Fibroblast of skin of left quadriceps (primary cell): ENCODE measurements at places on chromosomes 7 and 10.

DNA sequence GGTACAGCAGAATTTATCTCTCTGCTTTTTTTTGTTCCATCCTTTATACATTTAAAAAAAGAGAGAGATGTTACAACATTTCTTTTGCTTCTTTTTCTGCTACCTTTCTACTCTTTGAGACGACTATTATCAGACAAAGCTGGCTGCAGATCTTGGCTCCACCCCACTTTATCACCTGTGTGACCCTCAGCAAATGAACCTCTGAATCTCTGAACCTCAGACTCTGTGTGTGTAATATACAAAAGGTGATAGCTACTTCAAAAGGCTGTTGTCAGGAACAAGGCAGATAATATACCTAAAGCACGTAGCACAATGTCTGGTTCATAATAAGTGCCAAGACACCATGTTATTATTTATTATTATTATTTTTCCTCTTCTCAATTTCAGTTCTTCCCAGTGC lies 32.6 kb upstream of the UBE2D1 start:
- no peak for DNase-seq

GRCh38 chr7:41874201-41874785 lies 171.4 kb upstream of the INHBA start:
- no peak for DNase-seq

DNA sequence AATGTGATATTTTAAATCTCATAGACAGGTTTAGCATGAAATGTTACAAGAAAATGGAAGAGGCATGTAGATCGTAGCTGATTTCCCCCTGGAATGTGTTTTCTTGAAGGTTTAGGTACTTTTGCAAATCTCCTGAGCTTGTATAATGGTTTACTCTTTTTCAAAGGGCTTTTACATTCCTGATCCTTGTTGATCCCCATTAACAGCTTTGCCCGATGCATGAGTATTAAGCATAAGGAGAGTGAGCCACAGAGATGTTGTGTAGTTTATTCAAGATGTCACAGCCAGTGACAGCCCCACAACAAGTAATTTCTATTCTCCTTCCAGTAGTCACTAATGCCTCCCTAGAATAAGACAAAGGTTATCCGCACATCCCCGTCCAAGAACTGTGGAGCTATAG lies 103.7 kb downstream of the SKIDA1 start:
- DNase-seq = no peak

- peak; percentile 74 for DNase-seq
Observed at GRCh38 chr10:4947635-4948596, 15.3 kb upstream of the AKR1C1 start.

DNA sequence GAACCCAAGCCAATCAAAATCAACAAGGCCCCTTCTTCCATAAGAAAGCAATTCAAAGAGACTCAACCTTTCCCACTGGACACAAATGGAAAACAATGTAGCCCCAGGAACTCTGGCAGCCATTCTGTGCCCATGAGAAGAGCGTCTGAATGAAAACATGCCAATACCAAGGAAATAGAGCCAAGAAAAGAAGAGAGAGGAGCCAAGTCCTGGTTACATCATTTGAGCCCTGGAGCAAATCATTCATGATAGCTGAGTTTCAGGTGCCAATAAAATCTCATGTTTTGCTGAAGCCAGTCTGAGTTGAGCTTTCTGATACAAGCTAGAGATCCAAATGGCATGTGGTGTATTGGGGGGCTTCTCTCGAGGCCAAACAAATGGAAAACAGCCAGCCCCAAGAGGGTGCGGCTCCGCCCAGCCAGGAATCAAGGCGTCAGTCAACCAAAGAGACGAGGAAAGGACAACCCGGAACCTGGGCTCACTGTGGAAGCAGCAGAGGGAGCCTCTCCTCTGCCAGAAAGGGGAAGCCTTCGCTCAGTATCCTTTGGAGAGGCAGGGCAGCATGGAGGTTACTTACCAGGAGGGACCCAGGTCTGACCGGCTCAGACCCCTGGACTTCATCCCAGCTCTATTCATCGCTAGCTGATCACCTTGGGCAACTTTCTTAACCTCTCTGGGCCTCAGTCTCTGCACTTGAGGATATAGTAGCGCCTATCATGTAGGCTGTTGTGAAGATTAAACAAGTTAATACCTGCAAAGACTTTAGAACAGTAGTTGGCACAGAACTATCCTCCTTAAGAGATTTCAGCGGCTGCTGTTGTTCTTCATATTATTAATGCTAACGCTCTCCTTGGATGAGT lies 61.8 kb downstream of the OAT start:
- DNase-seq = no peak

- DNase-seq = no peak
Observed at GRCh38 chr7:104761892-104762291, 252.1 kb upstream of the KMT2E start.

GRCh38 chr10:76411729-76412435 lies 980.5 kb downstream of the LRMDA start:
- DNase-seq = no peak

DNA sequence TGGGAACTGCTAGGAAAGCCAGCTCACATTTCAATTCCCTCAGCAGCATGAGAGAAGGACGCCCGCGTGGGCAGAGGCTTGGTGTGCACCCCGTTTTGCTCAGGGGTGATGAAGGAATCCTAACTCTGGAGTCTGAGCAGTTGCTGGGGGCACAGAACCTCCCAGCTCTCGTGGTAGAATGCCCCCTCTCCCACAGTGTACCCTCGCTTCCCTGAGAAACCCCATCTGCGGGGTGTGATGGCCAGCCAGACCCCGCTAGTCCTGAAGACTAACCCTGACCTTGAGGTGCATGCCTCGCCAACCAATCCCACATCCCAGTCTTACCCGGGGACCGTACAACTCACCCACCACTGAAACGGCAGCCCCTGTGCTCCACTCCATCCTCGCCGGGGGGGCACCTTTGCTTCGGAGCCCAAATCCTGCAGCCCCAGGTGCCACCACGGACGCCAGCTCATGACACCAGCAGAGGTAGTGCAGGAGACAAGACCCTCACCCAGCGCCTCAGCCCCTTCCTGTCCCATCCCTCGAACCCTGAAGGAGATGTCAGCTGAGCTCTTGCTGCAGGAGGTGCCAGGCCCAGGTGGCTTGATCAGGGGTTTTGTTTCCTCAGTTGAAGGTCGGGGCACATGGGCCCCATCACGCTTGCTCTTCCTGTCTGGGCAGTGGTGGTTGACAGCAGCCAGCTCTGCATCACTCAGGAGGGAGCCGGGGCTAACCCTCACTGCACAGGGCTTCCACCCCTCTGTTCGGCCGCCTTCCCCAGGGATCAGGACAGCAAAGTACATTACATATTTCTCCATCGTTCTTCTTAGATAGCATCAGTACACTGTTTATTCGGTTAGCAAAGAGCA lies 236.5 kb downstream of the MGMT start:
- DNase-seq = no peak

DNA sequence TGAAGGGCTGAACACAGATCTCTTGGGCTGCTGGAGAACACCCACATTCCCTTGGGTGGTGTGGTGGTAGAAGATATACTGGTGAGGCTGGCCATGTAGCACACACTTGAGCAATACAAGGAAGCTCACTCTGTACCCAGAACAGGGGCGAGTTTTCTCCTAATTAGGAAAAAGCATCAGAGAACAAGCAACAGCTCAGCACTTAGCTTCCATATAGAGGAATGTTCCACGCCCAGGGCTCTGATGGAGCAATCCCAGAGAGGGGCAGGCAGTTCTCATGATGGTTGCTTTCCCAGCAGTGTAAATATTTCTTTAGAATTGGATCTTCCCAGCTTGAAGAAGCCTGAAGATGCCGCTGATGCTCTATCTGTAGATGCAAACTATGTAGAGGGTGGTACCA lies 21.0 kb upstream of the PNLIP start:
- no peak for DNase-seq

DNA sequence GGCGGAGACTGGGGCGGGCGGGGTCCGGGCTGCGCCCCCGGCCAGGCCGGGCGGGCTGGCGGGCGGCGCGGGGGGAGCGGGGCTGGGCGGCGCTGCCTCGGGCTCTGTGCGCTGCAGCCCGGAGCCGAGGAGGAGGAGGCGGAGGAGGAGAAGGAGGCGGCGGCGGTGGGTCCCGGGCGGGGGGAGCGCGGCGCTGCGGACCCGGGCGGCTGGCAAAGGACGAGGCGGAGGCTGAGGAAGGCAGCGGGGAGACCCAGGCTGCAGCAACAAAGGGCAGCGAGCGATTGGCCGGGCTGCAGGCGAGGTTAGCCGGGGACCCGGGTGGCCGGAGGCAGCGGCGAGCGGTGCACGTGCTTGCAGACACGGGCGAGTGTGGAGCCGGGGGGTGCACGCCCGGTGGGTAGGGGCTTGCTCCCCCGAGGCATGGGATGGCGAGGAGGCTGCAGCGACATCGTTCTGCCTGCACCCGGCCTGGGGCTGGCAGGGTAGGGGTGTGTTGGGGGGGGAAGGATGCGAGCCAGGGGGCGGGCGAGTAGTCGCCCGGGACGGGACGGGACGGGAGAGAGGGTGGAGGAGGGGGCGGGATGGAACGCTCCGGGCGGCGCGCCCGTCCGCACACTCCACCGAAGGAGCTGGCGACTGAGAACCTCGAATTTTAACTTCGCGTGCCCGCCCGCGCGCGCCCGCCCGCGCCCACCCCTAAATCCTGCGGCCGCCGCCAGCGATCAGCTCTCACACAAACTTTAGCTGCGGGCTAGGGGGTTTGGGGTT lies 844 bp upstream of the KAT6B start:
- peak; percentile 16 for DNase-seq

- DNase-seq = no peak
Observed at GRCh38 chr10:73584737-73585136, 6.4 kb downstream of the USP54 start.

DNA sequence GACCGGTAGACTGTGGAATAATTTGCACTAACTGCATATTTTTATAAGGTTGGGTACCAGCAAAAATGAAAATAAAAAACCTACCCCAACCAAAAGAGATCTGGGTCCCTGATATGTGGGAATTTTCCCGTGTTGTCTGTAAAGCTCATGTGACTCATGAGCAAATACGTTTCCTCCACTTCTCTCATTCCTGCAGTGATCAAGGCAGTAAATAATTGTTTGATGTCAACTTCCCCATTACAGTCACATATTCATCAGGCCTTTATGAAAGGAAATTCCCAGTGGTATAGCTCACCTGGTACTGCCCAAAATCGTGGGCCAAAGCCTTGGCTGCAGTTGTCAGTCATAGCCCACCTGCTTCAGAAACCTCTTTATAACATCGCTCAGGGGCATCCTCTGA lies 166.0 kb upstream of the ANK3 start:
- no peak for DNase-seq

GRCh38 chr7:87810130-87810529 lies 66.0 kb downstream of the SLC25A40 start:
- no peak for DNase-seq

DNA sequence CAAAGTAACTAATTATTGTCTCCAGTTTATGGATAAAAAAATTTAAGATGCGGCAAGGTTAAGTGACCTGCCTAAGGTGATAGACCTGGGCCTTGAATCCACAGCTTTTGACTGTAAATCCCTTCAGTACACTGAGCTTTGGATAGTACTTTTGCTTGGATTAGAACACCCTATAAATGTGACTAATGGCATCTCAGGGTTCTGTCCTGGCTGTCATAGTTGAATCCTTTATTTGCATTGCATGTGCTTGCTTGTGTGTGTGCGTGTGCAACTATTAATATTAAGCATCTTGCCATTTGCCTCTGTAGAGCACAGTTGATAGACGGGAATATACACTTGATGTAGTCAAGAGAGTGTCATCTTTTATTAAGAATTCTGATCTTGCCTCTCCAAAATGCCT lies 228.0 kb downstream of the AUTS2 start:
- no peak for DNase-seq

DNA sequence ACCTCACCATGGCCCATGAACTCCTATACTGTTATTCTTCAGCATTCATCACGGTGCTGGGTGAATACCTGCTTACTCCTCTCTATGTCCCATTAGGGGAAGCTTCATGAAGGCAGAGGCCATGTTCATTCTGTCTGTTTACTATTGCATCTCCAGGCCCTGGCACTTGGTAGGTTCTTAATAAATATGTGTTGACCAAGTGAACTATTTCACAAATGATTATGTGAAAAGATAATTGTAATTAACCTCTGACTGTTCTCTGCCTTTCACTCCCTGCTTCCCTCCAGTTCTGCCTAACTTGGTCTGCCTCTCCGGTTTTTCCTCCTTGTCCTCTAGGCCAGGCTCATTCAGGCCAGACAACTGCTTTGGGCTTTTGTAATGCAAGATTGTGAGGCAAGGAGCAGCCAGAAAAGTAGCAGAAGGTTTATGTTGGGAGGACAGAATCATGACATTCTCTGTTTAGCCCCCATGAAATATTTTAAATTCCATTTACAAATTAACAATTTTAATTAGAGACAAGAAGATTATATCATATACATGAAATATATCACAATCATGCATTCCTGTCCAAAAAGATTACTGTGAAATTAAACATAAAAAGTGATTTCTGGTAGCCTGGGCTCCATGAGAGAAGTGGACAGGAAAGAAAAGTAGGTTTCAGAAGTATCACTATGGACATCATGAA lies 42.1 kb upstream of the PLXNA4 start:
- no peak for DNase-seq

DNA sequence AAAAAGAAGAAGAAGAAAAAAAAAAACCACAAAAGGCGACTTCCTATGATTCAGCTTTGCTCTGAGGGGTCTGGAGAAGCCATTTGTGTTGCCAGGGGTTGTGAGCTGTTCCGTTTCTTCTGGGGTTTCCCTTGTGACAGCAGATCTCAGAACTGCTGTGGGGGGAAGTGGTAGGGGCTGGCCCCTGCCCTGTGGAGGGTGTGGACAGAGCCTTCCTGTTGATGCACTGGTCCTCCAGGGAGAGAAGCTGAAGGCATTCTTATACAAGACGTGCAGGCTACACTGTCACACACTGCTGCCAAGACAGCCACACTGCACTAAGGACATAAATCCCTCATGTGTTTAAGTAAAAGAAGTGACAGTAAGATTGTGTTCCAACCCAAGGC lies 17.3 kb upstream of the CSGALNACT2 start:
- DNase-seq = no peak

DNA sequence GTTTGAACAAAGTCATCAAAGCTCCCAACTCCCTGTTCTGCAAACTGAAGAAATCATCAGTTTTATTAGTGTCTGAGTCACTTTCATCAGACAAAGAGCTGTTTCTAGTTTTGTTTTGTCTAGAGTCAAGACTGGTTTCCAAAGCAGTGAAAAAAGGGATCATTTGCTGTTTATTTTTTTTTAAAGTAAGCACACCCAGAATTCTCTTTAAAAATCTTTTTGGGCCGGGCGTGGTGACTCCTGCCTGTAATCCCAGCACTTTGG lies 972.0 kb upstream of the CELF2 start:
- DNase-seq = no peak

DNA sequence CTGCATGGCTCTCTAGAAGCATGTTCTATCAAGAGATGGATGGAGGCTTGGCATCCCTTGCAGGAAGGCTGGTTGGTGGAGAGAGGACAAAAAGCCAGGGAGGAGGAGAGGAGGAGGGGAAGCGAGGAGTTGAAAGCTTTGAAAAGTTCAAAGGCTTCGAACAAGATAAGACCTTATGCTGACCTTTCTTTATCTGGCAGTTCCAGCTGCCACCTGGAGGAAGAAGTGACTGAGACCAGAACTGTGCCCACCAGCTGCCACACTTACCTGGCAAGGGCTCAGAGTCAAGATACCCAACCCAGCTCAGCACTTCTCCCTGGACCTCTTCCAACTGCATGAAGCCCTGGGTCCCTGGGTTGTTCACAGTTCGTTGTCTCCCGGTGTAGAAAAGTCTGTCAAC lies 14.8 kb downstream of the CCL24 start:
- no peak for DNase-seq
